Fibroblast of lung (primary cell): ENCODE measurements at places on chromosomes 1 and 21. TPM values are rescaled to one million over a fixed set of nuclear protein-coding genes. Genes with fewer than 3 reads are reported as not detected.

Gene SPRR2G
- total RNA-seq: not detected in 2 replicates

Gene SLC2A1
- total RNA-seq: 17.2 and 56.5 TPM in 2 replicates

Gene MYBPH
- 0.17 and 0.26 TPM in 2 replicates for total RNA-seq

DNA sequence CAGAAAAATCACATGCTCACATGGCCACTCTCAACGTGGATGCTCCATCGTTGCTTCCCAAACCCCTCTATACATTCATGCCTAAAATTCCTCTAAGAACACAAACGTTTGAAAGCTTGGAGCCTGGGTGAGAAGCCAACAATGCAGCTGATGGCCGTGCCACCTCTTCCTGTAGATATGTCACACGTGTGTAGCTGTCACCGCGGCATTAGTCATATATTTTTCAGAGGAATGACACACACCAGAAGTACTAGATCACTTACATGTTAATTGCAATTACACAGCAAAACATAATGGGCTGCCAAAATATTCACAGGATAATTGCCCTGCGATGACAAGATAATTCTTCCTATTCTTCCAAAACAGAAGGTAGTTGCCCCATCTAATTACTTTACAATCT, 112.7 kb upstream of the BACE2 start:
- DNase-seq: no peak

GRCh38 chr1:114021665-114022099, 42.4 kb downstream of the OLFML3 start:
- no peak for DNase-seq

DNA sequence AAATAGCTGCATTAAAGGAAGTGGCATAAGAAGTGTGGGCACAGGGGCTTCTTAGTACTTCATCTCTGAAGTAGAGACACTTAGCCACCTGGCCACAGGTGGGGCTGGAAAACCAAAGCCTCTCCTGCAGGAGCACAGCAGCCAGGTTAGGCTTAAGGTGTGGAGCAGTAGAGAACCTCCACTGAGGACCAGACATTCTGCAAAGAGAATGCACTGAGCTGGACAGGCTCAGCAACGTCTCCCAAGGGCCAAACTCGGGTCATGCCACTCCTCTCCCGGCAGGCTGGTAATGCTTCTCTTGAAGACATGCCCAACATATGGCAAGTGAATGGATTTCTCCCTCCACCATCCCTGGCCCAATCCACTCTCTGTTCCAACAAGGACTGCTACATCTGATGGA, 33.0 kb upstream of the LRRC38 start:
- DNase-seq: no peak

Gene LCE3E
- total RNA-seq: not detected in 2 replicates

GRCh38 chr1:115069659-115070308, 19.5 kb downstream of the TSPAN2 start:
- peak; percentile 86 for DNase-seq

- DNase-seq: peak; percentile 74
Measured at GRCh38 chr1:223338811-223339746, 24.9 kb downstream of the SUSD4 start.

GRCh38 chr21:36104317-36105300, 30.3 kb upstream of the CBR3 start:
- DNase-seq: peak; percentile 47

GRCh38 chr1:145961425-145962156, 2.8 kb downstream of the ANKRD34A start:
- no peak for DNase-seq

Gene S100A1
- 0.17 TPM in 1 of 2 replicates, not detected in the other for total RNA-seq

GRCh38 chr21:29583424-29583924, 284.8 kb downstream of the BACH1 start:
- DNase-seq: no peak

Gene SLC5A9
- total RNA-seq: not detected in 2 replicates

Gene SPATA21
- not detected in 2 replicates for total RNA-seq

Gene YARS1
- 217 and 295 TPM in 2 replicates for total RNA-seq

DNA sequence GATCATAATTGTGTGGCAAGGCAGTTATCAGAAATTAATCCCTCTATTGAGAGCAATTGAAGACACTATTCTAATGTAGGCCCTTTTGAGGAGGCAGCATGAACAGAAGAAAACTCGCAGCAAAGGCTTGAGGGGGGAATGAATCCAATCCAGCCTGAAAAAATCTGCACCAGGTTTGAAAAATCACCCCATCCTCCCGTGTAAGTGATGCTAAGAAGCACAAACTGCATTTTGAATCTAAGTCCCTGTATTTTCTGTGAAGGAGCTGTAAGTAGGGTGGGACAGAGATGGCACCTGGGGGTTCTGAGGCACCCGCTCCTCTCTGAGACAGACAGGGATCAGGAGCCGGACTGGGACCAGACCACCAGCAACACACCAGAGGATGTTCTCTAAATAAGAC, at the start of gene CRB1:
Gene CRB1, plus strand, starts transcription at position 241 of the 400 bp plus-strand sequence. CDS start 161 bp downstream, outside the sequence.
- peak; percentile 12 for DNase-seq

Gene SLAMF7
- total RNA-seq: not detected in 2 replicates

Gene OTUD3
- 5.0 and 5.1 TPM in 2 replicates for total RNA-seq

GRCh38 chr1:154774175-154774855, 95.8 kb downstream of the KCNN3 start:
- no peak for DNase-seq

DNA sequence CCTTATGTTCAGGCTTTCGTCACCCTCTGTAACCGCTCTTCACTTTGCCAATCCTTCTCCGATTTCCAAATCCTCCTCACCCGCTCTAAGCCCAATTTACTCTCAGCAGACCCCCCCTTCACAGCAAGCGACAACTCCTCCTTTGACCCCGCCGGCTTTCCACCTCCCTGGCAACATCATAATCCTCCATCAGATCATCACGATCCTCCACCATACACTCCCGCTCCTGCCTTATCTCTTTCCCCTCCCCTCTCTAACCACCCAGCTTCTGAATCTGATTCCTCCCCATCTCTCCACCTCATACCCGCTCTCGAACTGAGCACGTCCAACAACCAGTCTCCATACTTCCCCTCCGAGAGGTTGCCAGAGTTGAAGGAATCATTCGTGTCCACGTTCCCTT, 7.5 kb upstream of the EVA1B start:
- no peak for DNase-seq

DNA sequence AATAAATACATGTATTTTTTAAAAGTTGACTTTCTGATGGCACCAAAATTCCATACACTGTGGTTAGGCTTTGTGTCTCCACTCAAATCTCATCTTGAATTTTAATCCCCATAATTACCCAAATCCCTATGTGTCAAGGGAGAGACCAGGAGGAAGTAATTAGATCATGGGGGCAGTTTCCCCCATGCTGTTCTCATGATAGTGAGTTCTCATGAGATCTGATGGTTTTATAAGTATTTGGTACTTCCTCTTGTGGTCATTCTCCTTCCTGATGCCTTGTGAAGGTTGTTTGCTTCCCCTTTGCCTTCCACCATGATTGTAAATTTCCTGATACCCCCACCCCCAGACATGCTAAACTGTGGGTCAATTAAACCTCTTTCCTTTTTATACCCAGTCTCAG, 1218.4 kb upstream of the PRMT6 start:
- no peak for DNase-seq

GRCh38 chr1:182337736-182338571, 53.6 kb downstream of the GLUL start:
- DNase-seq: no peak

DNA sequence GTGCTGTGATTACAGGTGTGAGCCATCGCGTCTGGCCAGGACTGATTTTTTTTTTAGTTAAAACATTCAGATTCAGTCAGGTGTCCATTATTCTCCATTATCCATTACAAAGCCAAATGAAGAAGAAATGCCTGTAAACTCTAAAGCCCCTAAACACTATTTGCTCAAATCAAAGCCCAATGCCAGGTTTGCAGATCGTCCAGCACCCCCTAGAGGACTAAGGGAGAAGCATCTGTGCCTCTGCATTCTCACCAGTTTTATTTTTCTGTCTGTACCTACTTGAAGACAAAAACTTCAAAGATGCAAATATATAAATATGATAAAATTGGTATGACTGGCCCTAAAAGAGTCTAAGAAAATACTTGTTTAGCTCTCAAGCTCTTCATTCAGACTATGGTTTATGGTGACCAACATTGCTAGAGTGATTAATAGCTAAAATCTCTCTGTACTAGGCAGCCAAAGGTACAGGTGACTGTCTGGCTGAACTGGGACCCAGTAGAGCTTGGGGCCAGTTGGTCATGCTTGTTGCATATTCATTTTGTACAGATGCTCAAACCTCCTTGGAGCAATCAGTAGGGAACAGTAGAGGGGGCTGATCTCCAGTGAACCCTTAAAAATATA, 138.4 kb downstream of the SYT2 start:
- DNase-seq: peak; percentile 71

DNA sequence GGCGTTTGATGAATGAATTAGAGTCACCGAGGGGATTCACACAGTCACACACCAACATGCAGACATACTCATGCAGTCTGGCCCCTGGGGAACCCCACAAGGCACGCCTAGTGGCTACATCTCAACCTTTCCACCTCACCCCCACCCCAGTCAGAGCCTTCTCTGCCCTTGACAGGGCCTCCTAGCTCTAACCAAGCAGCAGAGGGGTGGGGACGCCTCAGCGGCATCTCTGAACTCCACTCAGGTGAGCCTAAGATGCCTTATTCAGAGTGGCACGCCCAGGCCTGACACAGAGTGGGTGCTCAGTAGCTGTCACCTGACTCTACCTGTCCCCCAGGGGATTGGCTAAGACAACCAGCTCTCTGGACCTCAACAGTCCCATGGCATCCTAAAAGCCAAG, 3.7 kb upstream of the SDC3 start:
- no peak for DNase-seq

DNA sequence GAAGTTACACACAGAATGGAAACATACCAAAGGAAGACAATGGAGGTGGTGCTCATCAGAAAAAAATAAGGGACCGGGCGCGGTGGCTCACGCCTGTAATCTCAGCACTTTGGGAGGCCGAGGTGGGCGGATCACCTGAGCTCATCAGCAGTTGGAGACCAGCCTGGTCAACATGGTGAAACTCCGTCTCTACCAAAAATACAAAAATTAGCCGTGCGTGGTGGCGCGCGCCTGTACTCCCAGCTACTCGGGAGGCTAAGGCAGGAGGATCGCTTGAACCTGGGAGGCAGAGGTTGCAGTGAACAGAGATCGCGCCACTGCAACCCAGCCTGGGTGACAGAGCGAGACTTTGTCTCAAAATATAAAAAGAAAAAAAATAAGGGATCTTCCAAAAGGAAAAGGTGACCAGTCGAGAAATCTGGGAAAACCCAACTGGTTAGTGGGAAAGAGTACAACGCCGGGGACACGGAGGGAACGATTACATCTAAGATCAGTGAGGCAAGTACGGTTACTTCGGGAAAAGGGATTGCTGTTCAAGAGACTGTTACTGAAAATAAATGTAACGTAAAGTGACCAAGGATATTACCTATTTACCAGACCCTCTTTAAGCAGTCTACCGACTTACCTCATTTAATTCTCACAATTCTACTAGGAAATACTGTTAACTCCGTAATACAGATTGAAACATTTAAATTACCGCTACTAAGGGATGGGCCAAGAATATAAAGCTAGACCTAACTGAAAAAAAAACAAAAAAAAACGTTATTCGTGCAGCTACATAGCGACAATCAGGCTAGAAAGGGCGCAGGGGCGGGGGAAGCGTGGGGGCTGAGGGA, 822 bp downstream of the CCT3 start:
- DNase-seq: peak; percentile 9

GRCh38 chr1:29162476-29163138, 19.1 kb downstream of the SRSF4 start:
- peak; percentile 21 for DNase-seq

DNA sequence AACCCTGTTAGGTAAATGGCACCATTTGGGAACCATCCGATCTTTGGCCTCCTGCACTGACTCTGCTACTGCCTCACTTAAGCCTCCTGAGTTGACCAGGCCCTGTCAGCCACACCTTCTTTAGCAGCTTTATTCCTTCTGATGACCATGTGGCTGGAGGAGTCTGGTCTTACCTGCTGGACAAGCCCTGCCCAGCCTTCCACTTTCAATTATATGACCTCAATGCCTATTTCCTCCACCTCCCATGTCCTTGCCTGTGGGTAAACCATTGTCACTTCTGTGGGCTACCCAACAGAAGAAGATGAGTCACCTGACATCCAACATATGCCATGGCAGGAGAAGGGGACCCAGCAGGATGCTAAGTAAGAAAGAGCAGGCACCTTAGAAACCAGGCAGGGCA, 393.8 kb downstream of the NTNG1 start:
- no peak for DNase-seq

GRCh38 chr1:238101923-238102322, 211.2 kb upstream of the ZP4 start:
- no peak for DNase-seq

GRCh38 chr1:164562511-164562910, 3.5 kb downstream of the PBX1 start:
- DNase-seq: peak; percentile 15

Gene GSTM1
- total RNA-seq: 14.4 TPM in 1 of 2 replicates, not detected in the other

DNA sequence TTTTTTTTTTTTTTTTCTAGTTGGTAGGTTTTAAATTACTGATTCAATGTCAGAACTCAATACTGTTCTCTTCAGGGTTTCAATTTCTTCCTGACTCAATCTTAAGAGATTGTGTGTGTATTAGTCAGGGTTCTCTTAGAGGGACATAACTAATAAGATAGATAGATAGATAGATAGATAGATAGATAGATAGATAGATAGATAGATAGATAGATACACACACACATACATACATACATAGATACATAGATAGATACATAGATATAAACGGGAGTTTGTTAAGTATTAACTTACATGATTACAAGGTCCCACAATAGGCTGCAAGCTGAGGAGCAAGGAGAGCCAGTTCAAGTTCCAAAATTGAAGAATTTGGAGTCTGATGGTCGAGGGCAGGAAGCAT, 251.3 kb downstream of the SMYD3 start:
- no peak for DNase-seq

- DNase-seq: no peak
Measured at GRCh38 chr1:166673722-166674121, 165.6 kb upstream of the POGK start.

DNA sequence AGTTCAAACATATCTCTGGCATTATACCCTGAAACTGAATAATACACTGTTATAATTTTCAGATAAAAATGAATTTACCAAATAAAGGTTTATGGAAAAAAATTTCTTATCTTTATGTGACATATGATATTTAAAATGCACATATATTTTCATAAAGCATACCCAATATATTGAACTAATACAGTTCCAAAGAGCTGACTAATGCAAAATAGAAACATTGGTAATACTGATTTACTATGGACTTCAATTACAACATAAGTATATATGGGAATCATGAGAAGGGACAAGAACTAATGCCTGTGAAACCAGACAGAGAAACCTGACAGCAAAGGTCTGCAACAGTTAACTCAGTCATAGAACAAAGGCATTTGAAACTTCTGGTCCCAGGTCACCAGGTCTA, 153.5 kb downstream of the DENND1B start:
- DNase-seq: no peak

- DNase-seq: no peak
Measured at GRCh38 chr1:163201906-163202305, 810 bp downstream of the RGS5 start.

- no peak for DNase-seq
Measured at GRCh38 chr1:36567601-36568341, 85.1 kb upstream of the CSF3R start.
